ENCODE measurements at places on chromosomes 12 and 14.

GRCh38 chr12:120798696-120799095 lies 73.1 kb downstream of the ACADS start:
- no peak for DNase-seq

GRCh38 chr12:49645146-49646039 lies 22.0 kb downstream of the PRPF40B start:
- no peak for DNase-seq

GRCh38 chr12:15834575-15834974 lies 45.4 kb upstream of the EPS8 start:
- DNase-seq: no peak

DNA sequence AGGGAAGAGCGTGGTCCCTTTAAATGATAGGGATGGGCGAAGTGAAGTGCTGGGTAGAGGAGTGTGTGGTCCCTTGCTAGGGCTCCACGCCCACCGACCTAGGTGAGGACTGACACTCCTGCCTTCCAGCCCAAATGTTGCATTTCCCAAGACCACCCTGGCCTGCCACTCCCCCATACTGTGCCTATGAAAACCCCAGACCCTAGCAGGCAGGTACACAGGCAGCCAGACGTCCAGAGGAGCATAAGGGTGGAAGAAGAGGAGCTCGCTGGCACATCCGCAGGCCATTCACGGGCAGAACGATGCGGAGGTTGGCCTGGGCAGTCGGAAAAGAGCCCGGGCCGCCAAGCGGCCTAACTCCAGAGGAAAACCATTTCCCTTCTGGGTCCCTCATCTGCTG lies 817 bp upstream of the IPO8 start:
- no peak for DNase-seq

DNA sequence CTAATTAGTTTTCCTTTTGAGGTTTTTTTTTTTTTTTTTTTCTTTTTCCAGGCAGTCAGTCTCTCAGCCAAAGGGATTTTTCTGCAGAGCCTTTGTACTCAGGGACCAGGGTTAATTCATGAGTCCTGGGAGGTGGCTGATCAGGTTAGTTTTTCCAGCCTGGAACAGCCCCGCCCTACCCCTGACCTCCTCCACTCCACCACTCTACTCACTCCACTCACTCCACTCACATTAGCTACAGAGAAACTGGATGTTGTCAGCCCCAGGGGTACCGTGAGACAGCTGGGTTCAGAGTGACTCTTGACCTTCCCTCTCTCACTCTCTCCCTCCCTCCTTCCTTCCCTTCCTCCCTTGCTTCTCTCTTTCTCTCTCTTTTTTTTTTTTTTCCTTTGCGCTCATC lies 161.0 kb downstream of the CRADD start:
- no peak for DNase-seq

DNA sequence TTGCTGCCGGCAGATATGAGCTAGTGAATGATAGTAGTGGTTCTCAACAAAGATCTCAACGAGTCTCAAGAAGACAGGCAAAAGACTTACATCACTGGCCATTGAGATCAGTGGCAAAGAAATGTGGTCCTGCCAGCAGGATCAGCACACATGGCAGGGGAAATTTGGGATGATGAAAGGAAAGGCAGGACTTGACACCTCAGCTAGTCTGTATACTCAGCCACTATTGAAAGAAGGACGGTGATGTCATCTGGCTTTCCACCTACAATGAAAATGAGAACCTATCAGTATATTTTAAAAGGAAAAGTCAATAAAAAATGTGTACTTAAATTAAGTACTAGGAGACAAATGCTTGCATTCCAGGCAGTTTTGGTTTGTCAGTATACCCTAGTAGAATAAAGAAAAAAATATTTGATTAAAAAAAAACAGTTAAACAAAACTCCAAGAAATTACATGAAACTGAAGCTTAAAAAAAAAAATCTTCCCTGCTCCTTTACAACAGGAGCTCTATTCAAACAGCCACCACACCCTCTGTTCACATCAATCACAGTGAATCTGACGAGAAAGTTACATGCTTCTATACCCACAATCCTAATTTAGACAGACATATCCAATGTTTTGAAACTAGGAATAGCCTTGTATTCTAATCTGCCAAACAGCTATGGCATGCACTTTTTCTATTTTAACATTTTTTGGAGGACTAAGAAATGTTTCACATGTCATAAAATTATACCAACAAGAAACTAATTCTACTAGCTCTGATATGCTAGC lies 34.9 kb downstream of the RAD9B start:
- no peak for DNase-seq

GRCh38 chr12:28872654-28873268 lies 276.3 kb upstream of the FAR2 start:
- DNase-seq: peak; percentile 71

DNA sequence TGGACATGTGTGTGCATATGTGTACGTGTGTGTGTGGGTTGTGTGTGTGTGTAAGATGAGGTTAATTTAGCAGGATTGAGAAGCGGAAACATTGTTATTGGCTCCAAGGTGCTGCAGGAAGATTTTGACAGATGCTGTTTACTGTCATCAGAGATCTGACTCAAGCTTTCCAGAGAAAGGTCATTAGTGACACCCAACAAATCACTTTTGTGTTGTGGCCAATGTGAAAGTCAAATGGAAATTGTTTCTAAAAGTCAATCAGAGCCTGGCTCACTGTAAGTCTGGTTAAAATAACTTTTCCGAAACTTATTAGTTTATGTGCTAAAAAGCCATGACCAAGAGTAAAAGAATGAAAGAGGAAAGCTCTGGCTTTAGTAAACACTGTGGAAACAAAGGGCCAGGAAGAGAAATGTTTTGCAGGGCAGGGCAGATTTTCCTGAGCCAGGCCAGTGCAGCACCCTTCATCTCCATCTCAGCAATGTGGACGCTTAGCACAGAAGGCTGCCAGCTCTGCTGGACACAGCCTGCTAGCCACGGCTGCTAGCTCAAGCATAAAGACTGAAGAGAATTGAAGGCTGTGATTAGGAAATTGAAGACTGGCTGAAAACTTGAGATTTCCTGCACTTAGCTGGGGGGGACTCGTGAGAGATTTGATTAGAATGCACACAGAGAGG lies 235.8 kb downstream of the NEDD1 start:
- DNase-seq: peak; percentile 7

DNA sequence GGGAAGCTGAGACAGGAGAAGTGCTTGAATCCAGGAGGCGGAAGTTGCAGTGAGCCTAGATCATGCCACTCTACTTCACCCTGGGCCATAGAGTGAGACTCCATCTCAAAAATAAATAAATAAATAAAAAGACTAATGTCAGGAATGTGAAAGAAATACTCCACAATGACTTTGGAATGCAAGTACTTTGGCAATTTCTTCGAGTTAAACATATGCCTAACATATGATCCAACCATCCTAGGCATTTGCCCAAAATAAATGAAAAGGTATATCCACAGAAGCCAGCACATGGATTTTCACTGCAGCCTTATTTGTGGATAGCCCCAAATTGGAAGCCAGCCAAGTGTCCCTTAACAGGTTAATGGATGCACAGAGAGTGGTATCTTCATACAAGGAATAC lies 357.9 kb upstream of the TMEM132C start:
- peak; percentile 17 for DNase-seq

All from astrocyte of the spinal cord (primary cell).